T1000 (cell line): ENCODE measurements at places on chromosomes 6 and 20.

DNA sequence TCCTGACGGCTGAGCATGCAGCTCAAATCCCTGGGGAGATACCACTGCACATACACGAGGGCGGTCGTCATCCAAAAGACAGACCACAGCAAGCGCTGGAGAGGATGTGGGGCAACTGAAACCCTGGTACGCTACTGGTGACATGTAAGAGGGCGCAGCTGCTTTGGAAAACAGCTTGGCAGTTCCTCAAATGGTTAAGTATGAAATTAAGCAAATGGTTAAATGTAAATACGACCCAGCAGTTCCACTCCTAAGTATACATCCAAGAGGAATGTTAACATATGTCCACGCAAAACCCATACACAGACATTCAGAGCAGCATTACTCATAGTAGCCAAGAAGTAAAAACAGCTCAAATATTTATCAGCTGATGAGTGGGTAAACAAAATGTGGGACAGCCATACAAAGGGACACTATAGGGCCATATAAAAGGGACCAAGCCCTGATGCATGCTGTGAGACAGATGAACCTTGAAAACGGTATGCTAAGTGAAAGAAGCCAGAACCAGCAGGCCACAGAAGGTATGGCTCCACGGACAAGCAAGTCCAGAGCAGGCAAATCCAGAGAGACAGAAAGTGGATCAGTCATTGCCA, 38.5 kb downstream of the RIPOR3 start:
- DNase-seq = peak; percentile 69

DNA sequence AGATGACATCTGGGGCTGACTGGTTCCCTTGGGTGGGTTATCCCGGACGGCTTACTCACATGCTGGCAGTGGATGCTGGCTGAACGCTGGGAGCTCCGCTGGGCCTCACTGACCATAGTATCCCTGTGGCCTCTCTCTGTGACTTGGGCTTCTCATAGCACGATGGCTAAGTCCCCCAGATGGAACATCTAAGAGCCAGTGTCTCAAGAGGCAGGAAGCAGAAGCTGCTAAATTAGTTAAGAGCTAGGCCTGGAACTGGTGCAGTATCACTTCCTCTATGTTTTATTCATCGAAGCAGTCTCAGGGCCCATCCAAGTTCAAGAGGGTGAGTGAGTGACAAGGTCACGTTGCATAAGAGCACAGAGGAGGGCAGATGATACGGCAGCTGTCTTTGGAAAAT, 116.5 kb upstream of the LAMP5 start:
- DNase-seq = no peak

- DNase-seq = no peak
Measured at GRCh38 chr6:108417027-108417426, 122.2 kb downstream of the AFG1L start.

- DNase-seq = peak; percentile 61
Measured at GRCh38 chr6:11207199-11207968, 25.1 kb downstream of the NEDD9 start.

- DNase-seq = no peak
Measured at GRCh38 chr20:46022411-46023147, 6.4 kb upstream of the SLC12A5 start.

GRCh38 chr6:139296927-139297326, 5.1 kb upstream of the TXLNB start:
- no peak for DNase-seq

GRCh38 chr6:169165561-169166300, 87.9 kb downstream of the THBS2 start:
- no peak for DNase-seq

DNA sequence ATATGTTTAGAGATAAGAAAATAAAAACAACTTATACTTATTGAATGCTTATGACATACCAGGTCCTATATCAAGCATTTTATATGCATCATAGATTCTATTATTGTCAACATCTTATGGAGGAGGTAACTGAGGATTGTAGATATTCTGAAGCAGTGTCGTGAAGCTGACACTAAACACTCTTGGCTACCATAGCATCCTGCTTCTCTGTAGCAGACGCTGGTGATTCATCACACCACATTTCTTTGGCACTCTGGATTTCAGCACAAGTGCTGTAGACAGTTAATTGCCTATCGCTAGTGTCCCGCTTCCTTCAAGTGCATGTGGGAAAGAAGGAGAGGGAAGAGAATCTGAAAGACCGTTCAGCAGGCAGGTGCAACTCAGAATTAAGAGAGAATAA, 317.1 kb downstream of the PLCB1 start:
- DNase-seq = no peak

DNA sequence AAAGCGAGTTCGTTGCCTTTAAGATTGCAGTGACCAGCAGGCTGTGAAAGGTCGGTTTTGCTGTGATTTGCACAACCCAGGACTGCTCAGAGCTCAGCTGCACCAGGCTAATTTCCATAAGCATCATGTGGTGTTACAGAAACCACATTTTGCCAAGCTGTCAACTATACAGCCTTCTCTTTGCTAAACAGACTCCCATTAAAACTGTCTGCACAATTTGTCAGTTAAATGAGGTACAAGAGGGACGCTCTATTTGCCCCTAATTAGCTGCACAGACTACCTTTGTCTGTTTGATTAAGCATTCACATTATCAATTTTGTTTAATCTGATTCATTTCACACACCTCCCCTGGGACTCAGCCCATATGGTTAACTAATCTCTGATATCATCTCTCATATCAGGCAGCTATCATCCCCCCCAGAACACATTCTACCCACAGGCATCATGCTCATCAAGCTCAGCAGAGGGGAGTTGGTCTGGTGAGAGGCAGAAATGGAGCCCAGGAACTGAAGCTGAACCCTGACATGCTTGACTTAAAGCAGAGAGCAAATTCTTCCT, 62.1 kb downstream of the OLIG3 start:
- no peak for DNase-seq

DNA sequence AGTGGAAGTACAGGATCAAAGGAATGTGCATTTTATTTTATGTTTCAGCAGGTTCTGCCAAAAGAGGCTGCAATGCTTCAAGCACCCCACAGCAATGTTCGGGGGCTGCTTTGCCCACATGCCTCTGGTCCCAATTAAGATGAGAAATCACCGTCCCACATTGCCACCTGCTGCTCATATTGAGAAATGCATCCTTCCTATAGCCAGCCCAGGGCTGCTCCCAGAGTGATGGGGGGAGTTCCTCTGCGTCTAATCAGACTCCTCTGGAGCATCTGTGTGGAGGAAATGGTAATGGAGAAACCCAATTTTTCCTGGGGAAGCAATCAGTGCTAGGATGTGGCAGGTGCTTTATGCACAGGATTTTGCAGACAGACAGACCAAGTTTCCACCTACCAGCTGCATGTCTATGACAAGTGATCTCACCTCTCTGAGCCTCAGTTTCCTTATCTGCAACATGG, 33.7 kb downstream of the PTGIS start:
- peak; percentile 64 for DNase-seq

GRCh38 chr6:155623450-155624178, 168.0 kb upstream of the NOX3 start:
- DNase-seq = no peak
